H7 (cell line): ENCODE measurements at places on chromosomes 5 and 9.
A peak's percentile ranks its signal among the peaks of the same experiment; 100 is the strongest.

- no peak for DNase-seq
These were observed 120.3 kb downstream of the SYK start for GRCh38 chr9:90921969-90922368.

- no peak for DNase-seq
These were observed 125.8 kb downstream of the PDE4D start for GRCh38 chr5:59767681-59768151.

DNA sequence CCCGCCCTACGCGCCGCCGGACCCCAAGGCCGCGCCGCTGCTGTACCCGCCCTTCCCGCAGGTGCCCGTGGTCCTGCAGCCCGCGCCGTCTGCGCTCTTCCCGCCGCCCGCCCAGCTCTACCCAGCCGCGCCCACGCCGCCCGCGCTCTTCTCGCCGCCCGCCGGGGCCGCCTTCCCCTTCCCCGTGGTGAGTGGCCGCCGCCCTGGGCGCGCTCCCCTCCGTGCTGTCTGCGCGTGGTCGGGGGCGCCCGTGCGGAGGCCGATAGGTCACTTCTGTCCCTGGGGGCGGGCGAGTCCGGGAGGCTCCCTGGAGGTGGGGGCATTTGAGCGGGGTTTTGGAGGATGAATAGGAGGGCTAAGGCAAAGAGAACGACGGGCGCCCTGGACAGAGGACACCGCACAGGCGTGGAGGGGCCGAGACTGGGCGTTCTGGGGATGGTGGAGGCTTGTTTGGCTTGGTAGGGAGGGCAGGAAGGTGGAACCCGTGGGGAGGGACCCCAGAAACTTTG lies 9.6 kb downstream of the PRRT1B start:
- DNase-seq, result peak; percentile 79

GRCh38 chr5:158660726-158661125 lies 439.0 kb downstream of the EBF1 start:
- no peak for DNase-seq

DNA sequence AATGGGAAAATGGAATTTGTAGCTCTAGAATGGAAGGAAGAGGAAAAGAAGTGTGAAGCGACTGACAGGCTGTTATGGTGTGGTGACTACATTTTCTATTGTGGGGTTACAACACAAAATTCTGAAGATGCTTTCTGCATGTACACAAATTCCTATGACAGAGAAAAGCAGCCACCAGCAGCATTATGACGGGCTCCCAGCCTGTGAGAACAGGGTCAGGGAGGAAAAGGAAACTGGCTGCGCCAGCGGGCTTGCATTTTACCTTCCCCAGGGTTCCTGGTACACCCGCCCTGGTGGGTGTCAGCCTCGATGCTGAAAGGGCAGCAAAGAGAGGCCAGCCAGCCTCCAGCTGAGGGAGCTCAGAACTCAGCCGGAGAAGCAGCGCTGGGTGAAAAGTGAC lies 41.0 kb downstream of the DDX31 start:
- DNase-seq, result no peak

DNA sequence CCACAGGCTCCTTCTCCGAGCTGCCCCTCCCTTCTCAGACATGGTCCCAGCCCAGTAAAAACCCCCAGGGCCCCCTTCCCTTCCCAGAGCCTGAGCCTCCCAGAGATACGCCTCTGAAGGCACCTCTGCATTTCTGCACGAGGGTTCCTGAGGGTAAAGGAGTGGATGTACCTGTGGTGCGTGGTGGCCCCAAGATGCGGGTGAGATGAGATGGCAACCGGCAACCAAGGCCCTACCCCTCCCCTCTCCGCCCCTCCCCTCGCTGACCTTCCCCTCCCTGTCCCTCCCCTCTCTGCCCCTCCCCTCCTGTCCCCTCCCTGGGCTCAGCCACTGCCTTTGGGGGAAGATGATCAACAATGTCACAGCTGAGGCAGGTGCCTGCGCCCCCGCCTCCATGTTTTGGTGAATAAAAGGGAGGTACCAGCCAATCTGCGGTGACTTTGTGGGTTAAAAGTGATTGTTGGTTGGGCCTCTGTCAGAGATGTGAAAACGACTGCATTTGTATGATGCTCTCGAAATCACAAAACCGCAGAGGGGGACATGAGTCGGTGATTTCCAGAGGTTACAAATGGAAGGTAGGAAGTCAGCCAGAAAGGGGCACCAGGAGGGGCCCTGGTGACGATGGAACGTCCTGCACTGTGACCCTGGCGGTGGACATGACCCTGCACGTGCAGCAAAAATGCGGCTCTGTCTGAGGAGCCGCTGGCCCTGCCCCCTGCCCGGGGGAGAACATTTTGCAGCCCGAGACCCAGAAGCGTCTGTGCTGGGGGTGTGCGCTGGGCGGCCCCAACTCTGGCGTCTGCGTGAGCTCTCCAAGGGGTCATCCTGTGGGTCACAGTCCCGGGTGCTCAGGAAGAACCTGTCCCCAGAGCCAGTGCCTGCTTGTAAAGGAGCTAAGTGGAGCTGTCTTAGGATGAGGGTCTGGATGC lies 3.7 kb downstream of the LCN9 start:
- peak; percentile 51 for DNase-seq

GRCh38 chr9:89814340-89815040 lies 209.7 kb downstream of the GADD45G start:
- DNase-seq, result peak; percentile 51

GRCh38 chr5:127898551-127899213 lies 184.9 kb upstream of the SLC12A2 start:
- no peak for DNase-seq

- DNase-seq, result no peak
These were observed 9.2 kb downstream of the ARL15 start for GRCh38 chr5:54301220-54301619.

GRCh38 chr9:98774746-98775145 lies 21.6 kb downstream of the ANKS6 start:
- DNase-seq, result peak; percentile 90

DNA sequence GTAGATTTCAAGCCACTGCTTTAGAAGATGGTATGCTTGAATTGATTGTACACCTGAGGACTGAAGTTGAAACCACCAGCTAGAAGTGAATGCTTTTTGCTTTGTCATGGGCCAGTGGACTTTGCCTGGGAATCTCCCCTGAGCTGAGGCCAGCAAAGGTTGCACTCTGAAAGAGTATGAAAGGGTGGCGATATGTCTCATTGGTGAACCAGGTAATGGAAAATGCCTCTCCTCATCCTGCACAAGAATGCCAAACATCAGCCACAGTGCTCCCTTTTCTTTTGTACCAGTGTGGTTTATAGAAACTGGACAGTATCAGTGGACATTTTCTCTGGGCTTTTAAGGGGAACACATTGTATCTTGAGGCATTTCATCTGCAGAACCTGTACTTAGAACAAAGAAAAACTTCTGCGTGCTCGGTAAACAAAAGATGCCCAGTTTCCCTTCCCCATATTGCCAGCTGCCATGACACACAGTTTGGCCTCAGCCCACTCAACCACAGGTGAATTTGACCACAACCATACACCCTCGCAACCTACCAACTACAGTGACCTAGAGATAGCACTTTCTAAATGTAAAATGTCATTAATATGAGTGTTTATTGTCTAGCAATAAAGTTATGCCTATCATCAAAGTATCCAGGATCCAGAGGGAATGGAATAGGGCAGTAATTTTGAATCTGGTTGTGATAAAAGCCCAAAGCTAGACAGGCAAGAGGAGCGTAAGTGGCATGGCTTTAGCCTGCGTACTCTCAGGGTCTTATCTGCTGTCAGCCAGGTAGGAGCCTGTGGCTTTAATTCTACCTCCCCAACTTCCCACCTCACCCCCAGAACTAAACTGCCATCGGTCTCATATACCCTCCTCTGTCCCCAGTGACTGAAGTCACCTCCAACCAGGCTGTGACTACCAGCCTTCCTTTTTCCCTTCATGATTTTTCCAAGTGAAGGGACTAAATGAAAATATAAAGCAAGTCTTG lies 79.5 kb upstream of the LHFPL2 start:
- DNase-seq, result no peak

DNA sequence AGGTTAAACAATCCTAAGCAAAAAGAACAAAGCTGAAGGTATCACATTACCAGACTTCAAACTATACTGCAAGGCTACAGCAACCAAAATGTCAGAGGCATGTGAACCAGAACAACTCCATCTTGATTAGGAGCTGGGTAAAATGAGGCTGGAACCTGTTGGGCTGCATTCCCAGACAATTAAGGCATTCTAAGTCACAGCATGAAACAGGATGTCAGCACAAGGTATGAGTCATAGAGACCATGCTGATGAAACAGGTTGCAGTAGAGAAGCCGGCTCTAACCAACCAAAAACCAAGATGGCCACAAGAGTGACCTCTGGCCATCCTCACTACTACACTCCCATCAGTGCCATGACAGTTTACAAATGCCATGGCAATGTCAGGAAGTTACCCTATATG lies 252.0 kb downstream of the RASEF start:
- no peak for DNase-seq

GRCh38 chr5:75662061-75662460 lies 50.8 kb downstream of the ANKDD1B start:
- DNase-seq, result no peak

- no peak for DNase-seq
These were observed 20.0 kb downstream of the MORN5 start for GRCh38 chr9:122179690-122180074.

- DNase-seq, result no peak
These were observed 133.4 kb upstream of the SPEF2 start for GRCh38 chr5:35484241-35484640.

DNA sequence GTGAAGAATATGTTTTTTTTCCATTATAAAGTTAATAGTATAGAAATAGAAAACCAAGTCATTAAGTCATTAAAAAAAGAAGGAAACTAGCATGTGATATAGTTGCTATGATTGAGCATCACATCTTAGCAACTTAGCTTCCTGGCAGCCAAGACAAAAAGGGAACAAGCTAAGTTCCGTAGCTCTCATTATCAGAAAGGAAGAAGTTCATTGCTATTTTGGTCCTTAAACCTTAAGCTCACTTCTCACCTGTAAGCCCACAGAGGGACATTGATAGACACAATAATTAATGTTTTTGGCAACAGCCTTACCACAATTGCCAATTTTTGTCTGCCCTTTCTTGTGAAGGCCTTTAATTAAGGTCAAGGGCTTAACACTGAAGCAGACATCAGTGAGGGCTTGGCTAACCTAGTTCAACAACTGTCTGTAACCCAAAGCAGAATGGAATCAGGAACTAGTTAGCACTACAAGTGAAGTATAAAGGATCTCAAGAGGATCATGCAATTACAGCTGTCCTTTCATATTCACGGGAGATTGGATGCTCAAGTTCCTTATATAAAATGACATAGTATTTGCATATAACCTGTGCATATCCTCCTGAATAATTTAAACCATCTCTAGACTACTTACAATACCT lies 24.0 kb upstream of the KLF4 start:
- DNase-seq, result no peak

GRCh38 chr5:174231956-174232487 lies 186.5 kb downstream of the NSG2 start:
- no peak for DNase-seq

DNA sequence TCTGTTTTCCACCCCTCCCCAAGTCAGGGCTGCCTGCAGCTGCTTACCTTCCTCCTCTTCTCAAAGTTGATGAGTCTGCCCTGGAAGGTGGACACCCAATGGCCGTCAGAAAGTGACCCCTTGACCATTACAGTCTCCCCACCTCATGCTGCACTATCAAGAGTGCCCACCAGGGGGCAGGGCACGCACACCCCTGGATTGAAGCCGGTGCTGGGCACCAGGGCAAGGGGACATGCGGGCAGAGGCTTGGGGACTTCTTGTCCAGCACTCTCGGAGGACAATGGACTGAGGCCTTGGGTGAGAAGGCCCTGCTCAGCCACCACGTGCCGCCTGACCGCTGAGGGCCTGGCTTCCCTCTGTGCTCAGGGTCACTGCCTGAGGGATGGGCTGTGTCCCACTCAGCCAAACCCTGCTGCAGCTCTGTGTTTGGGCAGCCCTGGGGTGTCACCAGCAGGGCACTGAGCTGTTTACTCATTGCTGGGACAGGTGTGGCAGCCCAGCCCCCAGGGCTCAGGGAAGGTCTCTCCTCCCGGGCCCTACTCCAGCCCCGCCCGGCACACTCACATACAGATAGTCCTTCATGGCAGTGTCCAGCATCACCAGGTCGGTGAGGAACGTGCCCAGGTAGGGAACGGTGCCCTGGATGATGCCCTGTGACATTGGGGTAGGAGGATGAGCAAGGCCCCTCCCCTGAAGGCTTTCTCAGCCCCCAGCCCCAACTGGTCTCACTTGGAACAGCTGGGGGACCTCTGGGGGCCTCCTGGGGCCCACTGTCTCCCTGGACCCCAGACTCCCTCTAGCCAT lies 17.7 kb downstream of the RALGDS start:
- peak; percentile 93 for DNase-seq

GRCh38 chr5:116872986-116873385 lies 298.4 kb upstream of the SEMA6A start:
- DNase-seq, result no peak

DNA sequence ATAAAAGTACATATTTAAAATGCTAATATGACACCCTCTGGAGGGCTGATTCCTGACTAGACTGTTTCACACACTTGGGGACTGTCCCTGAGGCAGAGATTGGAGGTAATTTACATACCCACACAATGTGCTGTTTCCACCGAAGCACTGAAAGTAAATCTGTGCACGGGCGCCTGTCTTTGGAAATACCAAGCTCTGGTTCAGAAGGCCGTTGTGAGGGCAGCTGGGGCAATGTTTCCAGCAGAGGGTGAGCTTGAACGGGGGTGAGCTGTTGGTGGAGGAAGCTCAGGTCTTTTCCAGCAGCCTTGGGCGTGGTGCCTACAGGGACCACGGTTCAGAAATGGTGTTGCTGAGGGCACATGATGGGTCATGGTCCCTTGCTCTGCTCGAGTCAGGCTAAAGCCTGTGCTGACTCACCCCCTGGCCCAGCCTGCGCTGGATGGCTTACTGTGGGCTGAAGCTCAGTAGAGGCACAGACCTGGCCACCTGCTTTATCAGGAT lies 25.8 kb upstream of the HMCN2 start:
- DNase-seq, result peak; percentile 9

- DNase-seq, result no peak
These were observed 41.8 kb upstream of the CDKN2B start for GRCh38 chr9:22050924-22051323.

GRCh38 chr9:27848315-27848714 lies 275.0 kb upstream of the C9orf72 start:
- DNase-seq, result no peak

DNA sequence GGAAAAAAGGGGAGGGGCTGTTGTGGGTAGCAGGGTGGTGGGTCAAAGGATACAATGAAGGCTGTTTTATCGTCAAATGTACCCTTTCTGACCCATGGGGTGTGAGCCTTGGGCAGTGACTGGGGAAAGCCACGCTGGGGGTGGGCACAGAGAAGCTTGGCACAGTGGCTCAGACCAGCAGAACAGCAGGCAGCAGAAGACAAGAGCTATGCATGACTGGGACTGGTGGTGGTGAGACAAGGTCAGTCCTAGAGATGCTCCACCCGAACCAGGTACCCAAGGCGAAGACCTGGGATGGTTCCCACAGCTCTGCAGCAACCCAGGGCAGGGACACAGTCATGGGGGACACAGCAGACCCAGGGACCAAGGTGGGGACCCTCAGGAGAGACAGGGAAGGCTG lies 38.3 kb downstream of the BICD2 start:
- no peak for DNase-seq

GRCh38 chr9:81737871-81738507 lies 48.6 kb upstream of the TLE1 start:
- DNase-seq, result no peak
